ENCODE measurements at places on chromosomes 3 and 15.

- DNase-seq, result no peak
These were observed 36.0 kb downstream of the FOXP1 start for GRCh38 chr3:71547249-71548198.

DNA sequence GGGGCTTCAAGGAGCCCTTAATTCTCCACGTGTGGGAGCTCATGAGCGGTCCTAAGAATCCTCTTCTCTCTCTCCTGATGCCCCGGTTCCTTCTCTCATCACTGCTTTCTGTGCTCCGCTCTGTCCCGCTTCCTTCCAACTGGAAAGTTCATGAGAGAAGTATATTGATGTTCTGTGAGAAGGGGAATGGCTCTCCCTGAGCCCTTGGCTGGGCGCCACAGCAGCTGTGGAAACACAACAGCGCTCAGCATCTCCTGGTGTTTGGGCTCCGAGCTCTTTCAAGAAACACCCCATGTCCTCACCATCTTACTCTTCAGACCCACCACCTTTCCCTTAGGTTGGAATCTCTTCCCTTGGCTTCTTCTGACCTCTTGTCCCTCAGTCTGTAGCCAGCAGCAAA, 161.7 kb downstream of the VGLL4 start:
- DNase-seq, result no peak

DNA sequence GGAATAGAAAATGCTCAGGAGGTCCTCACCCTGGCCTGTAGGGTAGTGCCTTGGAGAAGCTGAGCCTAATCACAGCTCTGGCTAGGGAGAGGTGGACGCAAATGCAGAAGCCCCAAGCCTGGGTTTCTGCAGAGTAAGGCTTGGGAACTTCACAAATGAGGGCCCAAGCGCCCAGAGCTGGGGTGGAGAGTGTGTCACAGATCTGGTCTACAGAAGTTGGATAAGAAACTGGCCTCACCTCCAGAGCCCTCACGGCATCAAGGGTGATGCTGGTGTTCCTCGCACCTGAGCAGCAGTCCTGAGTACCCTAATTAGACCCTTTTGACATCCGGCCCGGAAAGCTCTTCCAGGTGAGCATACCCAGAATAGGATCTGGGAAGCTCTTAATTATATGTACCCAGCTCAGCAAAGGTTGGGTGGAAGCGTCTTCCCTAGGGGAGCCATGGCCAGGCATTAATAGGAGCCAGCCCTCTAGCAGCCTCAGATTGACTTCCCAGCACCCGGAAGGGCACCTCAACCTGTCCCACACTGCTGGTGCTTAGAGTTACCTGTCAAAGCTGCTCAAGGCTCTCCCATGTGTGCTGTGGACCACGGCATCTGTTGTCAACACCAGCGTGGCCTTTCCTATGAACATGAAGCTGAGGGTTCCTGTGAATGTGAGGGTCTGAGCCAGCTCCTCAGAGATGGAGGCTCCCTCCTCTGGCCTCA, 31.8 kb downstream of the RBM5 start:
- no peak for DNase-seq

DNA sequence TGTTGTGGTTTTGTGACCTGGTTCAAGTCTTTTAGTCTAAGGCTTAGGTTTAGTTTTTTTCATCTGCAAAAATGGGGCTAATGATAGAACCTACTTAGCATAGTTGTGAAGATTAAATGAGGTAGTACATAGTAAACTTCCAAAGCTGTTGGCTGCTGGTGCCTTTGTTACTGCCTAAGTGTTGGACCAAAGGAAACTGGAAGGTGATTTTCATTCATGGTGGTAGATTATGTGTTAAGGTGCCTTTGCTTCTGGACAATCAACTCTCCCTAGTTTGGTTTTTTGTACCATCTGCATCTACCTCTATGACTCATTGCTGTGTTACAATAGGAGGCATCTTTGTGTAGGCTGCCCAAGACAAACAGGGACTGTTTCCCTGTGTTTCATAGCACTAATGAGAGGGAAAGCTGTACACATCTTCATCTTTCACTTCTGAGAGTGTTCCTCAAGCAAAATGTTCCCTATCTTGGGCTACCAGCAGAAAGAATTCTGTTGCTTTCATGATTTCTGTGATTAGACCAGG, 3.2 kb downstream of the MAP2K1 start:
- DNase-seq, result no peak

GRCh38 chr15:51731549-51732267, 5.7 kb downstream of the LYSMD2 start:
- DNase-seq, result peak; percentile 38

DNA sequence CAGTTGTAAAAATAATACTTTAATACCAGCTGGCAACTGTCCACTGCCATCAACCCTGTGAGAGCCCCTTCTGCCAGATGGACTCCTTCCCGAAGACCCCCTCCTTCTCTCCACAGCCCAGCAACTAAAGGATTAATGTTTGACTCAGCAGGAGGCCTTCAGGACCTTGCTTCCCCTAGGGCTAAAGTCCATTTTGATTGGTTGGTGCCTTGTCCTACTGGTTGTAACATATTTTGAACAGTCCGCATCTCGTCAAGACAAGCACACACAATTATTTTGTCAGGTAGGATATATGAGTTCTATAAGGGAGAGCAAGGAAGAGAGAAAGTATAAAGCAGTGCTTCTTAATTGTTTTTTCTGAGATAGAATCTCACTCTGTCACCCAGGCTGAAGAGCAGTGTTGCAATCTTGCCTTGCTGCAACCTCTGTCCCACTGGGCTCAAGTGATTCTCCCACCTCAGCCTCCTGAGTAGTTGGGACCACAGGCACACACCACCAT, 18.6 kb downstream of the ACOX2 start:
- no peak for DNase-seq

DNA sequence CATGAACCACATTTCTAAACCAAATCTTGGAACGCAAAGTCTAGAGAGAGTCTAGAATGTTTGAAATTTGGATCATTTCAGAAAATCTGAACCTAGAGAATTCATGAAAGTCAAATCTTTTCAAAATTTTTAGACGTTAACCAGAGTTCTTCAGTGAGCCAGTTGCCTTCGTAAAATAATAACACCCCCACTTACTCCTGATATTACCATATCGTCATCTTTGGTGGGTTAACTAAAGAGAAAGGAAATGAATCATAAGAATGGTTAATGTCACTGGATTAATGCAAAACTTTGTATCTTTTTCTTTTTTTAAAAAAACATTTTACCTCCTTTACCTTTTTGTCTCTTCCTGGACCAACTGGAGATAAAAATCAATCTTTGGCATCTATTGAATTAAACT, 1.2 kb upstream of the ZBED2 start:
- DNase-seq, result no peak

GRCh38 chr15:31802761-31803160, 227.6 kb upstream of the CHRNA7 start:
- DNase-seq, result no peak

- DNase-seq, result no peak
These were observed 90.4 kb downstream of the XXYLT1 start for GRCh38 chr3:195180490-195181112.

GRCh38 chr3:169871129-169871886, 1.6 kb upstream of the LRRC31 start:
- no peak for DNase-seq

- no peak for DNase-seq
These were observed 21.8 kb downstream of the NIPA1 start for GRCh38 chr15:22808240-22808639.

DNA sequence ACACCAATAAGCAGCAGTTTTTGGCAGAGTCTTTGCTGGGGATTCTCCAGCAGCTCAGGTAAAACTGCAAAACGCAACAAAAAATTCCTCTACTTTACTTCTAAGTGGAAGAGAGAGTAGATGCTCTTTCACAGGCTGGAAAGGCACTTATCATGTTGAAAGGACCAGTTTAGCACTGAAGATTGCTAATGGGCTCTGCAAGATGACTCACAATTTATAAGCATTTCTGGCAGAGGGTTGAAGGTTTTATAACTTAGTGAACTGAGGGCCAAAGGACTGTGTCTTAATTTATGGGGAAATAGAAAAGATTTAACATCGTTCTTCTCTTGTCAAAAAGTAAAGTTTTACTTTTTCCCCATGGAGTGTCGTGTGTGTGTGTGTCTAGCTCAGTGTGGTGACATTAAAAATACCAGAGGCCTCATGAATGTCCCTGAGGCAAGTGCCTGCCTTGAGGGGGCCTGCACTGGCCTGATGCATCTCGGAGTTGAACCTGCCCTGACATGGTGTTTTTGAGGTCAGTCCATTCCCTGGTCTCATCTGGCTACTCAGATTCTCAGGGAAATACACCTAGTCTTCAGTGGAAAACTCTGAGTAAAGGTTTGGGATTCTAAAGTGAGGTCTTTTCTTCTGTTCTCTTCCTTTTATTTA, 1092.0 kb downstream of the NAALADL2 start:
- DNase-seq, result no peak

- DNase-seq, result peak; percentile 86
These were observed 15.6 kb downstream of the TEX264 start for GRCh38 chr3:51686512-51687215.

DNA sequence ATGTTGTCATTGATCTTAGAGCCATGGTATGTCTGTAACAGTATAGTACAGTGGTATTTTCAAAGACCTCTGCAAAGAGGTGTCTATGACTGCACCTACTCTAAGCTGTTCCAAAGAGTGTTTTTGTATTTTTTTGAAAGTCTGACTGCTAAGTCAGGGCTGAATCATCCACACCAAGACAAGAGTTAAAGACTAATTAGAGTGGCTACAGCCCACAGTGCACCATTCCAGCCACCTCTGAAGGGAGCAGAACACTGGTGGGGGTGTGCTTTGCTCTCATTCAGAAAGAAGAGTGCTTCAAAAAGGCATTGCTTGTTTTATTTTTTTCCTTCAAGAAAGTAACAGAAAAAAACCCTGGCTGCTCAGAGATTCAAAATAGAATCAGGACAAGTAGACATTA, 301.4 kb downstream of the GABRG3 start:
- no peak for DNase-seq

DNA sequence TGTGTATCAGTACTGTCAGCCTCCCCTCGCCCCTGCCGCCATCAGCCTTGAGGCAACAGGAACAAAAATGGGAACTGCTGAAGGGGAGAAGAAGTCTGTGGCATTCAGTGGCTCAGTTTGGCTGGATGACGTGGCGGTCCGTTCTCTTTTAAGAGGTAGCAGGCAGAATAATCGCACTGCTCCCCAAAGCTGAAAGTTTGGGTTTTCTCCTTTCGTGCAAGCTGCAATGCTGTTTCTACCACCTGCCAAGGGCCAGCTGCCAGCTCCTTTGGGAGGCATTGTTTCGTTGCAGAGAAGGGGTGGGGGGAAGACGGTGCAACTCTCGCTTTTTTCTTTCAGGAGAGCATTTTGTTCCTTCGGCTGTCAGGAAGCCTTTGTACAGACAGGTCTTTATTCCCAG, 369.6 kb upstream of the RORA start:
- no peak for DNase-seq

- DNase-seq, result peak; percentile 46
These were observed 75.2 kb upstream of the ACAD9 start for GRCh38 chr3:128804017-128804810.

GRCh38 chr3:165532851-165533250, 304.4 kb downstream of the BCHE start:
- DNase-seq, result no peak

- DNase-seq, result no peak
These were observed 14.7 kb upstream of the PLA2G4F start for GRCh38 chr15:42171122-42171521.

DNA sequence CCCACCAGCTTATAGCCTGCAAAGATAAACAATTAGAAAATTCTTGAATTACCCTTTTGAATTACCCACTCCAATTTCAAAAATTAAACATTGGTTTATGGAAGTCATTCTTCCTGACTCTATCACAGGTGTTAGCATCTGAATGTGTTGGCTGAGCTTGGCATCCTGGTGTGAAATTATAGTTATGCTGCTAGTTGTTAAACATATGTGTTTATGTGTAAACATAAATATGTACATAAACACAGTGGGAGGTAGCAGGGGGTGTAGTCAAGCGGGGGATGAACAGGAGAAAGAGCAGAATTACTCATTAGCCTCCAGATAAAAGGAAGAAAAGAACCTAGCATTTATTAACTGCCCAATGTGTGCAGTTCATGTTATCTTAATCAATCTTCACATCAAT, 530.2 kb downstream of the MCTP2 start:
- no peak for DNase-seq

- DNase-seq, result no peak
These were observed 339.1 kb downstream of the SATB1 start for GRCh38 chr3:18086078-18086477.

DNA sequence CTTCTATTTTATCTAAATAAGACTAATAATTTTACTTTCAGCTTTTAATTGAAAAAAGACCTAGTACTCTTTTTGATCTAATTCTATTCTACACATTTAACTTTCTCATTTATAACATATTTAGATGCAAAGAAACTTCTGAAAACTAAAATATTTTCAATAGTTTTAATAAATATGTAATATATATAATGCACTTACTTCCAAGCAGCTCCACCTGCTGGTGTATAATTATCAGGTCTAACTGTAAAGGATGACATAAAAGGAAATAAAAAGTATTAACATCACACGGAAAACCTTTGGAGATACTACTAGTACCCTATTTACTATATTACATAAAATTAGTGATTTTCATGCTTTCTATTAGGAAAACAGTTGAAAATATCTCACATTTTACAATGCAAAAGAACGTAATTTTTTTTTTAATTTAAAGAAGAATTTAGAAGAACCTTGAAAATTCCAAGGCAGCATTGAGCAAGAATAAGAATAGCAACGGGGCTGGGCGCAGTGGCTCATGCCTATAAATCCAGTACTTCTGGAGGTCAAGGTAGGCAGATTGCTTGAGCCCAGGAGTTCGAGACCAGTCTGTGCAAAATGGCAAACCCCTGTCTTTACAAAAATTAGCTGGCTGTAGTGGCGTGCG, 10.2 kb downstream of the PLSCR5 start:
- no peak for DNase-seq

GRCh38 chr3:7787871-7788828, 713.5 kb upstream of the LMCD1 start:
- DNase-seq, result no peak

DNA sequence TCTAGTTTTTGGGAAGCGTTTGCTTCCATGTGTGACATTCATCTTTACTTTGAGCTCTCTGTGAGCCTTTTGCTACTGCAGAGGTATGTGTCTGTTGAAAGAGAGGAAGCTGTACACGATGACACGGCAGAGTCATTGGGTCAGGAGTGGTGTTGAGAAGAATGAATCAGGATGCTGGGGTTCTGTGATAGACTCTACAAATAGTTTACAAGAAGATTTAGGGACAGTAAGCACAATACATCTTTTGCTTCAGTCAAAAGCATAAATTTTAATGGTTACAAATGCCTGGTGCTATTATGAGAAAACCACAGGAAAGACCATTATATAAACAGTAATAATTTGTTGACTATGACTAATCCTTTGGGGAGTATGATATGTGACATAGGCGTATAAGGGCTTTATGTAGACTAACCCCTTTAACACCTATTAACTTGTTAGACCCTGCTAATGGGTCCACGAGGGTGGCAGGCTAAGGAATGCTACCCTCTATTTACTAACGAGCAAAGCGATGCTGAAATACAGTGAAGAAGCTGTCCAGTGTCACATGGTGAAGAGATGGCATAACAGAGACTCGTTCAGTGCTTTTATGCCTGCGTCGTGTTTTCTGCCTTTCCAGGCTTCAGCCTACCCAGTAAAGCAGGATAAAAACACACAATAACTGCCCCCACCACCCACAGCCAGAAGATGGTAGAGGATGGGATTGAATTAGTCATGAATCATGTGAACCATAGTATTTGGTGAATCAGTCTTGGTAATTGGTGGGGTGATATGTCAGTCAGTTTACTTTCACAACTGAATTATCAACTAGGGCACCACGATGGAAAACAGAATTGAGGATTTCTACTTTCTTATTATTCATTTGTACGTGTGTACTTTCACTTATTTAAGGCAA, 118.8 kb downstream of the LPP start:
- no peak for DNase-seq

- no peak for DNase-seq
These were observed 39.4 kb downstream of the RAB6B start for GRCh38 chr3:133856316-133856715.

GRCh38 chr3:52973806-52974205, 72.1 kb downstream of the SFMBT1 start:
- DNase-seq, result no peak

All from activated gamma-delta T cell treated with Interleukin-2 at 50 U/mL for 16 hours (primary cell).